Osteoblast (primary cell): ENCODE measurements at places on chromosomes 12 and 14. TPM values are rescaled to one million over a fixed set of nuclear protein-coding genes. Genes with fewer than 3 reads are reported as not detected.

GRCh38 chr12:129841251-129841650, 62.6 kb downstream of the TMEM132D start:
- no peaks in the 10 kb centered on the region for H3K27me3 ChIP-seq
- no peaks in the 10 kb centered on the region for H3K36me3 ChIP-seq
- no peak for DNase-seq
- H3K27ac ChIP-seq: no peak overlapping the region
- H3K4me1 ChIP-seq: no peaks in the 10 kb centered on the region

The HOXC4 gene
- total RNA-seq: 3.3 and 4.1 TPM in 2 replicates

The ITFG2 gene
- 20.6 TPM in 2 replicates for total RNA-seq

The RERGL gene
- not detected in 2 replicates for total RNA-seq

DNA sequence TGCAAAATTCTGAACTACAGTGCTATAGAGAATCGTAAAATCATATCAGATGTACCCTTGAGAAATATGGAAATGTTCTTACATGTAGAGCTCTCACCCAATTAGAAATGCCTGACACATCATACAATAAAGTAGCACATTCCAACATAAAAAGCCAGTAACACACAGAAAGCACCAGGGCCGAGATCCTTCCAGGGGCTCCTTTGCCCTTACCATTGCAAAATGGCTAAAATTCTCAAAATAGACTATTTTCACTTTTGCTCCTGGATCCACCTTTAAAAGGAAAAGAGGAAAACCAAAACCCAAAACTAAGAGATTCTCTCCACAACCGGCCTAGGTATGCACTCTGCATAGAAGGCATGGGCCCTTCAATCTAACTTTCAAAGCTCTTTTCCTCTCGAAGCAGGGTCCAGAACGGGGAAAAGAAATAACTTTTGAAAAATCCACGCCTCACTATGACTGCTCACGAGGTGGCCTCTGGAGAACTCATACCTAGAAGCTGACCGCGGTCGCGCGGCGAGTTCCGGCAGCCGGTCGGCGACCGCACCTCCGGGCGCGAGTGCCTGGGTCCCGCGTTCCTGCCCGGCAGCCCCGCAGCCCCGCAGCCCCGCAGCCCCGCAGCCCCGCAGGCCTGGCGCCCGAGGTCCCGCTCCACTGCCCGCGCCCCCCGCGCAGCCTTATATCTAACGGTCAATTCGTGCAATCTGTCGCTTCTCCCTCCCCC, 2.7 kb downstream of the OTX2 start:
- no peaks in the 10 kb centered on the region for H3K36me3 ChIP-seq
- no peak overlapping the region for H3K27ac ChIP-seq
- H3K27me3 ChIP-seq: peaks cover 95% of the 10 kb centered on the region
- DNase-seq: no peak
- no peaks in the 10 kb centered on the region for H3K4me1 ChIP-seq
- H3K4me3 ChIP-seq: no peak overlapping the region

DNA sequence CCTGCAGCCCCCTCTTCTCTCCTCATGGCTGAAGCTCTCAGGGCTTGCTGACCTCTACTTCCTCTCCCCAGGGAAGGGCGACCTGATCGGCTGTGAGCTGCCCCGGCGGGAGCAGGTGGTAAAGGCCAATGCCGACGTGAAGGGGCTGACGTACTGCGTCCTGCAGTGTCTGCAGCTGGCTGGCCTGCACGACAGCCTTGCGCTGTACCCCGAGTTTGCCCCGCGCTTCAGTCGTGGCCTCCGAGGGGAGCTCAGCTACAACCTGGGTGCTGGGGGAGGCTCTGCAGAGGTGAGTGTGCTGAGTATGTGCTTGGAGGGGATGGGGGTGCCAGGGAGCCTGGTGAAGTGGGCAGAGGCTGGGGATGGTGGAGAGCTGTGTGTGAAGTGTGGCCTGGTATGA, 13.7 kb downstream of the MCRS1 start:
- no peak for DNase-seq
- no peak overlapping the region for H3K27ac ChIP-seq
- H3K27me3 ChIP-seq: peaks cover 22% of the 10 kb centered on the region
- H3K4me1 ChIP-seq: no peaks in the 10 kb centered on the region
- peaks cover 9% of the 10 kb centered on the region for H3K36me3 ChIP-seq

GRCh38 chr12:66884091-66884490, 205.2 kb upstream of the GRIP1 start:
- DNase-seq: no peak
- no peak overlapping the region for H3K27ac ChIP-seq
- H3K4me3 ChIP-seq: no peak overlapping the region

DNA sequence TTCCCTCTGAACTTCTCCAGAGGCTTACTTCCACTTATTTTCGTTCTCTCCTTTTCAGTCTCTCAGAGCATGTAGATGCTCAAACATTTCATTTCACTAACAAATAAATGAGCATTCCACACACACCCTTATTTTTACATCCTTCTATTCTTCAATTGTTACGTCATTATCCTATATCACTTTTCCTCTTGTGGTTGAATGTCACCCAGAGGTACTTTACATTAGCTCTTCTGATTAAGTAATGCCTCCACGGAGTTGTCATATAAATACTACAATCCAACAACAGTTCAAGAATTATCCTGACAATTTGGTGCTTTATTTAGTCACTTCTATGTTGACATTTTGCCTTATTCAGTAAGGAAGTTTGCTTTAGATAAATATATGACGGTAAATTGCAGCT, 18.4 kb downstream of the FAR2 start:
- H3K4me1 ChIP-seq: peaks cover 3% of the 10 kb centered on the region
- H3K27ac ChIP-seq: no peak overlapping the region
- H3K27me3 ChIP-seq: no peaks in the 10 kb centered on the region
- no peak for DNase-seq

GRCh38 chr12:3222306-3222705, 145.1 kb downstream of the TSPAN9 start:
- peaks cover 30% of the 10 kb centered on the region for H3K4me1 ChIP-seq
- no peak overlapping the region for H3K4me3 ChIP-seq
- H3K27me3 ChIP-seq: no peaks in the 10 kb centered on the region
- no peak overlapping the region for H3K27ac ChIP-seq
- H3K36me3 ChIP-seq: no peaks in the 10 kb centered on the region

DNA sequence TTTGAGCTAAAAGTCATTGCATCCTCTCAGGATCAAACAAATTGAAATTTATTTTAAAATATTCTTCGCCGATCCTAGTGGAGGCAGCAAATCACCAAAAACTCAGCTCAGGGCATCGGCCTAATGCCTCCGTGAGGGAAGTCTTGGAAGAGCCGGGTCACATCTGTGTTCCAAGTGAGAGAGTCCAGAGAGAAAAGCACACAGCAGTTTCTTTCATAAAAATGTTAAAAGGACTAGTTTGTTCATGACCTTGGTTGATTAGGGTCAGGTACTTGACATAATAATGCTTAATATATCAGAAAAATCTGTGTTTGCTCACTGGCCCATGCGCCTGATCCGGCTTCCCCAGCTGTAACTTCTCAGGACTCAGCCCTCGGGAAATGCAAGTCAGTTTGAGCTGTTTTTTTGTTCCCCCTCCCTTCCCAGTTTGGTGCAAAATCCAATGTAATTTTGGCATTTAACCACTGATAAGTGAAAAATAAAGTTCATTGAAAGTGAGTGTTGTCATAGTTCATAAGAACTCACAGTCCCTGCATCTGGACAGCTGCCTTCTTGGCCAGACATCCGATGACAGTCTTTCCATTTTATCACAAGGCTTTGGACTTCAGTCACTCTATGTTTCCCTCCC, 161.7 kb downstream of the CAND1 start:
- H3K4me1 ChIP-seq: peaks cover 29% of the 10 kb centered on the region
- H3K4me3 ChIP-seq: no peak overlapping the region
- no peak overlapping the region for H3K27ac ChIP-seq

The TCL1B gene
- not detected in 2 replicates for total RNA-seq

The PAPLN gene
- total RNA-seq: 5.3 and 5.8 TPM in 2 replicates

The RNASE1 gene
- 1.1 TPM in 1 of 2 replicates, not detected in the other for total RNA-seq

DNA sequence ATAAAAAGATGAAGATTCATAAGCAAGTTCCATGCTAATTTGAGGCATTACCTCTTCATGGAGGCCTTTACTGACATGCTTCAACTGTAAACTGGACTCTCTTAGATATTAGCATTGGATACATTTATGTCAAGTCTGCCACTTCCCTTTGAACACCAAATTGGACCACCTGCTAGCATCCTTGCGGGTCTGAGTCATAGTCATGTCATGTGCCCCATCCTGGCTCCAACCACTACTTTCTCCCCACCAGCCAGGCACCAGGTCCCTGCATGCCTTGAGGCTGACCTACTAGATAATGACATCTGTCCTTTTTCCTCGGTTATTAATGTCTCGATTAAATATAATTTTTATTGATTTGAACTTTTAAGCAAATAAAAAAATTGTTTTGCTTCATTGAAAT, 32.9 kb upstream of the EEA1 start:
- H3K27me3 ChIP-seq: no peaks in the 10 kb centered on the region
- peak; percentile 9 for DNase-seq
- no peak overlapping the region for H3K4me3 ChIP-seq
- H3K4me1 ChIP-seq: no peaks in the 10 kb centered on the region
- no peaks in the 10 kb centered on the region for H3K36me3 ChIP-seq

The BRAP gene
- 19.7 and 22.1 TPM in 2 replicates for total RNA-seq

- peaks cover 16% of the 10 kb centered on the region for H3K27me3 ChIP-seq
- peak; percentile 89 for DNase-seq
- peaks cover 7% of the 10 kb centered on the region for H3K4me1 ChIP-seq
- no peak overlapping the region for H3K27ac ChIP-seq
These were observed 27.3 kb downstream of the PTPRB start for GRCh38 chr12:70609739-70610491.

- H3K27me3 ChIP-seq: no peaks in the 10 kb centered on the region
- H3K36me3 ChIP-seq: no peaks in the 10 kb centered on the region
- no peaks in the 10 kb centered on the region for H3K4me1 ChIP-seq
- no peak overlapping the region for H3K4me3 ChIP-seq
- DNase-seq: peak; percentile 49
These were observed 3.9 kb downstream of the KRT79 start for GRCh38 chr12:52829986-52830770.

- peaks cover 8% of the 10 kb centered on the region for H3K27me3 ChIP-seq
- H3K4me1 ChIP-seq: peaks cover 9% of the 10 kb centered on the region
- no peak overlapping the region for H3K4me3 ChIP-seq
- H3K36me3 ChIP-seq: no peaks in the 10 kb centered on the region
These were observed 250.9 kb upstream of the CRY1 start for GRCh38 chr12:107344035-107344808.

The FBLN5 gene
- total RNA-seq: 22.1 and 27.7 TPM in 2 replicates

GRCh38 chr12:111034083-111034885, 113.9 kb upstream of the MYL2 start:
- peaks cover 83% of the 10 kb centered on the region for H3K27me3 ChIP-seq
- H3K4me1 ChIP-seq: no peaks in the 10 kb centered on the region
- H3K36me3 ChIP-seq: no peaks in the 10 kb centered on the region
- H3K4me3 ChIP-seq: no peak within 1 kb of the TSS
- DNase-seq: no peak
- H3K27ac ChIP-seq: no peak within 1 kb of the TSS

DNA sequence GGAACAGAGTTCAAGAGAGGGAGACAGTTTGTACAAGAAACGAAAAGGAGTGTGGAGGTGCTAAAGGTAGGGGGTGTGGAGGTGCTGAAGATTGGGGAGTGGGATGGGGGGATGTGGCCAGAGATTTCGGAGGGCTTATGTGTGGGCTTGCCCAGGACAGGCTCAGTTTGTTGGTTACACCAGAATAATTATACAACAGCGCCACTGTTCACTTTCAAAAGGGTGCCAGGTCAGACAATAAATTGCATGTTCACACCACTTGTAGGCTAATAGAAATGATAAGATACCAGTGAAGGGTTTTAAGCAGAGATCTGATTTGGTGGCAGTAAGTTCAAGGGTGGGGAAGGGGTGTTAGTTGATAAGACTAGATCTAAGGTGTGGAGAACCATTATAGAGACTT, 75.3 kb downstream of the PRKCH start:
- no peak for DNase-seq
- peaks cover 39% of the 10 kb centered on the region for H3K27me3 ChIP-seq
- H3K36me3 ChIP-seq: no peaks in the 10 kb centered on the region
- H3K4me1 ChIP-seq: no peaks in the 10 kb centered on the region

The ADAM20 gene
- total RNA-seq: 1.5 and 1.8 TPM in 2 replicates

The LGR5 gene
- under 0.01 TPM in 1 of 2 replicates, not detected in the other for total RNA-seq

The DDX24 gene
- total RNA-seq: 112 and 134 TPM in 2 replicates

DNA sequence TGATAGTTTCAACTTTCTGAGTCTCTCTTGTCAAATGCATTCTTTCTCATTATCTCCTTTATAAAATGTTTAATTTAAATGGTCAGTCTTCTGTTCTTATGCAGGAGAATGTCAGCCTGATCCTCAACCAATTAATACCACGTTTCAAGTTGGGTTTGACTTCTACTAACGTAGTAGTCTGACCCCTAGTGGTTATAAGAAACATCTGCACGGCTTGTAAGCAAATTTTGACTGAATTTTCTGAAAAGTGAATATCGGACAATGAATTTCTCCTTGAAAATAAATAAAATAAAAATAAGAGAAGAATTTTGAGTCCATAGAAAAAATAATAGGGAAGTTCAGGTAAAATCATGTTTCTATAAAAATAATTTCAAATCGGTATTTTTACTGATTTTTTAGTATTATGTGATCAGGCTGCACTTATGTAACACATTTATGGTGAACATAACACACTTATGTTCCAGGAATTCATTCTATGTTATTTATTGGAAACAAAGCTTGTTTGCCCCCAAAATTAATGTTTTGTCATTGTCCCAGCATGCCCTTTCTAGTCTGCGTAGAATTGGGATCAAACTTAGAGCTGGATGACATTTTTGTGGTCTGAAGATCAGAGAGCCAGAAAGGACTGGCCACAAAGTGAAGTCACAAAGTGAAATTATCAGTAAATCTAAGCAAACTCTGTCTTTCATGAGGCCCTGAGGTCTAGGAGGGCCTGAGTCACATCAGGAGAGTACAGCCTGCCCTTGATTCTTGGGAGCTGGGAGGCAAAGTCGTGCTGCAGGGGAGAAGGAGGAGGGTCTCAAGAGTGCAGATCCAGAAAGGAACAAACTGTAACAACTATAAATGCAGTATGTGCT, 101.2 kb upstream of the STXBP6 start:
- H3K4me3 ChIP-seq: no peak overlapping the region
- peak; percentile 44 for DNase-seq
- no peaks in the 10 kb centered on the region for H3K27me3 ChIP-seq
- no peaks in the 10 kb centered on the region for H3K36me3 ChIP-seq
- peaks cover 3% of the 10 kb centered on the region for H3K4me1 ChIP-seq
- no peak overlapping the region for H3K27ac ChIP-seq

- H3K4me1 ChIP-seq: peaks cover 12% of the 10 kb centered on the region
- no peaks in the 10 kb centered on the region for H3K27me3 ChIP-seq
These were observed 123.0 kb downstream of the SCARB1 start for GRCh38 chr12:124740691-124741137.

- no peak overlapping the region for H3K4me3 ChIP-seq
- H3K4me1 ChIP-seq: no peaks in the 10 kb centered on the region
- H3K36me3 ChIP-seq: no peaks in the 10 kb centered on the region
- H3K27me3 ChIP-seq: no peaks in the 10 kb centered on the region
- DNase-seq: no peak
These were observed 1337.6 kb downstream of the LRFN5 start for GRCh38 chr14:42944284-42944683.

- no peak overlapping the region for H3K27ac ChIP-seq
- DNase-seq: no peak
- no peaks in the 10 kb centered on the region for H3K4me1 ChIP-seq
- no peaks in the 10 kb centered on the region for H3K27me3 ChIP-seq
- no peaks in the 10 kb centered on the region for H3K36me3 ChIP-seq
These were observed 453.4 kb downstream of the TMTC2 start for GRCh38 chr12:83140135-83140534.
